ENCODE measurements at places on chromosomes 6 and 20.
A peak's percentile ranks its signal among the peaks of the same experiment; 100 is the strongest.

DNA sequence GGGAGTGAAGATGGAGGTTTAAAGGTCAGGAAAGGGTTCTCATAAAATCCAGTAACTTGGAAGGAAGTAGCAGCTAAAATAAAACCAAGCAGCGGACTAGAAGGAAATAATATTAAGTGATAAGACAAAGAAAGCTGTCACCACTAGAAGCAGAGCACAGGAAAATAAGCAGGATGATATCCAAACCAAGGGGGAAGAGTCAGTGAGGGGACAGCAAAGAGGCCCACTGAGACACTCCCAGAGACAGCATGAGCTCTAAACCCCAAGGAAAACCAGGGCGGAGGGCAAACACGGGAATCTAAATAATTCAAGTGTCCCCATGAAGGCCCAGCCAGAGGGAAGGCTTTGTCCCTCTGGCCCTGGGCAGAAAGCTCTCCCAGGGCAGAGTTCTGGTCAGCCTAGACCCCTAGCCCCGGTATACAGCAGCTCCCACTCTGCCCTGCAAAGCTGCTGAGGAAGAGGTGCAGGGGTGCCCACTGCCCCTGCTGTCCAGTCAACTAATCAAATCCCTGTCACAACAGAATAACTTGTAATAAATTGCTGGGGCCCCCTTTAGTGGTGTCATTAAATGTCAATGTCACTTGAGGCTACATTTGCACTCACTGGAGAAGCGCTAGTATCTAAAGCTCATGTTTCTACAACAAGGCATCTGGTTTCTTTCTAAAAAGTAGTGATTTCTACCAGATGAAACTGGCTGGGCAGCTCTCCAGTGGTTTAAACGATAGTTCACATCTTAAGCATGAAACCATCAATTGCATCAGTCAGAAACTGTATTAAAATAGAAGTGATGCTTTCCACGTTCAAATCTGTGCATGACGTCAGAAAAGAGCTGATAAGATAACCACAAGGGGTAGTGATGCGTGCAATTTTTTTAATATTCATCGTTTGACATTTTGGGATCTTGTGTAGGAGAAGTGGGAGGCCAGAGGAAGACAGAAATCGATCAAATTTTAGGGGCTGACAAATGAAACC is 13.6 kb downstream of the PDE10A start:
- DNase-seq, result no peak

GRCh38 chr6:159871906-159872305 is 18.9 kb upstream of the MAS1 start:
- no peak for DNase-seq

DNA sequence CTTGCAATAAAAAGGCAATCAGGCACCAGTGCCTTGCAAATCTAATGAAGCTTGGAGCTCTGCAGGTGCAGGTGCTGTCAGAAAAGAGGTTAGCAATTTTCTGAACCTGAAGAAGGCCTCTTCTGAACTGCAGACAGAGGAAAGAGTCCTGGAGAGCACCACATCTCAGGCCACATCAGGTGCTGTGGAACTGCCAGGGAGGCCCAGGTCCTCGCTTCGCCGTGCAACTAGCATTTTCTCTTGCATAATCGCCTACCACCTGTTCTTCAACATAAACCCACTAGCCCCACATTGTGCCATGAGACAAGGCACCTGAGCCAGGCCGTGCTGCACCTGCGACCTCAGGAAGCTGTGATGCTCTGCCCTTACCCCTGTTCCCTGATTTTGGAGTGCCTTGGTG is 187.6 kb downstream of the DTNBP1 start:
- no peak for DNase-seq

GRCh38 chr6:82924799-82925535 is 140.7 kb downstream of the UBE3D start:
- DNase-seq, result no peak

- no peak for DNase-seq
Measured at GRCh38 chr6:41607736-41608135, 30.5 kb upstream of the MDFI start.

- no peak for DNase-seq
Measured at GRCh38 chr6:42013134-42013516, 37.2 kb upstream of the TAF8 start.

DNA sequence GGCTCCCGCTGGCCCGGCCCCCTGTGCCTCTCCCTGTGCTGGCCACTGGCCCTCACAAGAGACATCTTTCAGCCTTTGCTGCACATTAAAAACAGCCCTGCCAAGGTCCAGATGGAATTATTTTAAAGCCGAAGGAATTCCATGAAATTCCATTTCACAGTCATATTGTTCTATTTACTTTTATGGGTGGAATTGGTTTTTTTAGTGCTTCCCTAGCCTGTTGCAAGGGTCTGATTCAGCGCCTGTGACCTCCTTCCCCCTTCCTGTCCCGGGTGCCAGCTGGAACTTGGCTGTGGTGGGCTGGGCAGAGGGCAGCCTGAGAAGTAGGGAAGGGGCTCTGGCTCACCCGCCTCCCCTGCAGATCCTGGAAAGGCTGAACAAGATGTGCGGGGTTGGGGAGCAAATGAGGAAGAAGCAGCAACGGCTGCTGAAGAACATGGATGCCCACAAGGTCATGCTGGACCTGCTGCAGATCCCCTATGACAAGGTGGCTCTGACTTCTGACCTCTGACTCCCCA is 34.3 kb downstream of the UQCC2 start:
- no peak for DNase-seq

DNA sequence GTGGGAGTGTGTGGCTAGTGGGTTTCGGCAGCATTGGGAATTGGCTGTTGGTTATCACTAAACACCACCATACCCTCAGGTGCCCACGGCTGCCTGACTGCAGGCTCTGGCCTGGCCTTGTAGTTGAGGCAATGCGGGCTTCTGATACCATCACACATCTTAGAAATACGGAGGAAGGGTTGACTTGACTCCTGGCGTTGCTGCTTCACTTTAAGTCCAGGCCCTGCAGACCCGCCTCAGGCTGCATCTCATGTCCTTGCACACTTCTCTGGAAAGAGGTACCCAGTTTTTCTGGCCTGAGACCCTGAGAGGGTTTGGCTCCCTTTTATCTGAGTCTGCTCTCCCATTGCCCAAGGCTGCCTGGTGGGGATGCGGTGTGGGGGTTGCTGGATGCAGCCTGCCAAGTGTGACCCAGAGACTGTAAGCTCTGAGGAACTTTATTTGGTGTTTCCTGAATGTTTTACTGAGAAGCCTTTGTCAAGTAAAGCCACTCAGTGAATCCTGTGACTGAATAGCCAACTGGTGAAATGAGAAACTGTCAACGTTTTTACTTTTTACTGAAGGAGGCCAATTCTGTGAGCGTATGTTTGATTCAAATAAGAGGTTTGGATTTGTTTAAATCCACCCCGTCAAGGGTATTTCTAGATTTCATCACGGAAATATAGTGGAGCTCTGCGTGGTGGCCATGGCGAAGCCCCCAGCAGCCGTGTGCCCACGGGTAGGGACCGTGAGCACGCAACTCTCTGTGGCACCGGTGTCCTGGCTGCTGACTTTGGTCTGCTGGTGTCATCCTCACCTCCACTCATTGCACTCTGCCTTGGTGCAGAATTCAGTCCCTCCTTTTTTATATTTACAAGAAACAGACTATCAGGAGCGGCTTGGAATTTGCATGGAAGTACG is 160.1 kb downstream of the DTNBP1 start:
- no peak for DNase-seq

DNA sequence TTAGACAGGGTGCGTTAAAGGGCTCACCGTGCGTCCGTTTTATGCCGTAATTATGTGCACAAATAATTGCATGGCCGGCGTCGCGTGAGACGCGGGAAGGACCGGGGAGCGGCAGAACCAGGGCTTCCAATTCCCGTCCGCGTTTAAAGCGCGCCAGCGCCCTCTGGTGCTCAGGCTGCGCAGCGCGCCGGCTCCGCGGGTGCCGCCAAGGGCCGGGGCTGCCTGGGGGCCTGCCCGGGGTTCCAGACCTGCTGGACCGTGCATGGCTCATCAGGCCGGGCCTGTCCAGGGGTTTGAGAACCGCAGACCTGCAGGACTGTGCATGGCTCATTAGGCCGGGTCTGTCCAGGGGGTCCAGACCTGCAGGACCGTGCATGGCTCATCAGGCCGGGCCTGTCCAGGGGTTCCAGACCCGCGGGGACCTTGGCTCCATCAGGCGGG is 369.0 kb downstream of the THBS2 start:
- peak; percentile 60 for DNase-seq

- DNase-seq, result no peak
Measured at GRCh38 chr20:51014797-51015722, 7.8 kb downstream of the KCNG1 start.

- DNase-seq, result no peak
Measured at GRCh38 chr6:29872791-29873190, 45.2 kb downstream of the HLA-G start.

DNA sequence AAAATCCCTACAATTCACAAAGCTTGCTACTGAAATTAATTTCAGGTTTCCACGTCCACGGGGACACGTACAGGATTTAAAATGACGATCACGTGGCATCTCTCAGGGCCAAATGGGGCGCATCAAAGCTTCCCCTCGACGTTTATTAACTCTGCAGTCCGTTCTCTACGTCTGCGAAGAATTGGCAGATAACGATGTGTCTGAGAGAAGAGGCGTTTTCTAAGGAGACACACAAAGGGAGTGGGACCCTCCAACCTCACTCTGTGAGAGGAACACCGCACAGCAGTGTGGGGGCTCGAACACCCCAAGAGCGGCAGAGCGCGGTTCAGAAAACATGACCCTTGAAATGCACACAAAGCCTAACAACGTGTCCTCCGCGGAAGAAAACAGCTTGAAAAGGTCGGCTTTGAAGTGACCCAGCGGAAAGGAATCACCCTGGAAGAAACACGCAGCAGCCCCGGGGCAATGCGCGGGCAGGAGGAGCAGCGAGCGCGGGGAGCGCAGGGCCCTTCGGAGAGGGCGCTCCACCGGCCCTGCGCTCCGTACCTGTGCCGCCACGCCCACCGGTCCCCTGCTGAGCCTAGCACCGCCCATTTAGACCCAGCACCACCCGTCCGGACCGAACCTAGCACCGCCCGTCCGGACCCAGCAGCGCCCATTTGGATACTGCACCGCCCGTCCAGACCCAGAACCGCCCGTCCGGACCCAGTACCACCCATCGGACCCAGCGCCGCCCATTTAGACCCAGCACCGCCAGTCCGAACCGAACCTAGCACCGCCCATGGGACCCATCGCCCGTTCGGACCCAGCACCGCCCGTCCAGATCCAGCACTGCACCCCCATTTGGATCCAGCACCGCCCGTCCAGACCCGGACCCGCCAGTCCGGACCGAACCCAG is 1.1 kb upstream of the AFDN start:
- DNase-seq, result no peak

GRCh38 chr20:47993817-47994216 is 208.5 kb upstream of the SULF2 start:
- no peak for DNase-seq

- no peak for DNase-seq
Measured at GRCh38 chr6:11625302-11625701, 87.8 kb downstream of the TMEM170B start.

GRCh38 chr6:169846286-169847056 is 95.0 kb downstream of the ERMARD start:
- DNase-seq, result no peak

DNA sequence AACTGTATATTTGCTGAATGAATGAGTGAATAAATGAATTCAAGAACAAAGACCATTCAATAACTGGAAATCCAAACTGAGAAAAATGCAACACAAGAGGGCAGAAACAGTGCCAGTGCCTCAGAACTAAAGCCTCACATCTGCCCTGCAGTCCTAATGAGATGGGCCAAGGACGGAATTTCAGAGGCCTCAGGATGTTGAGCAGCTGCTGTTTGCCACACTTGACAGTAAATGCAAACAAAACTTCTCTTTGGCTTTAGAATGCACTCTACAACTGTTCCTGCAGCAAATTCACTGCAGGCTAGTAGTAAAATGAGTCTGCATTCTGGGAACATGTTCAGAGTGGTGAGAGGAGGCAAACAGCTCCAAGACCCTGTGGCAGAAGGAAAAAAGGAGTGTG is 177.6 kb upstream of the LRFN2 start:
- DNase-seq, result no peak

DNA sequence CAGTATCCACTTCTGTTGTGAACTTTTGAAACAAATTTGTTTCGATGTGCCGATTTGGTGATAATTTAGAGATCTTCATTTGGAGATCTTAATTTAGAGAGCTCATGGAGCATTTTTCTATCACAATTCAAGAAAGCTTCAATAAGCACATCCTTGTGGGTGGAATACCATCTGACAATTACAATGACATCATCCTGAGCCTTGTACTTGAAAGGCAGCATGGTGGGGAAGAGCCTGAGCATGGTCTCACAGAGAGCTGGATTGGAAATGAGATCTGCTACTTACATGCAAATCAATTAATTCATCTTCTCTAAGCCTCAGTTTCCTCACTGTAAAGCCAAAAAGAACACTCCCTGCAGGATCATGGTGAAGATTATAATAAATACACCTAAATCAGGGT is 75.9 kb downstream of the FRK start:
- DNase-seq, result no peak

DNA sequence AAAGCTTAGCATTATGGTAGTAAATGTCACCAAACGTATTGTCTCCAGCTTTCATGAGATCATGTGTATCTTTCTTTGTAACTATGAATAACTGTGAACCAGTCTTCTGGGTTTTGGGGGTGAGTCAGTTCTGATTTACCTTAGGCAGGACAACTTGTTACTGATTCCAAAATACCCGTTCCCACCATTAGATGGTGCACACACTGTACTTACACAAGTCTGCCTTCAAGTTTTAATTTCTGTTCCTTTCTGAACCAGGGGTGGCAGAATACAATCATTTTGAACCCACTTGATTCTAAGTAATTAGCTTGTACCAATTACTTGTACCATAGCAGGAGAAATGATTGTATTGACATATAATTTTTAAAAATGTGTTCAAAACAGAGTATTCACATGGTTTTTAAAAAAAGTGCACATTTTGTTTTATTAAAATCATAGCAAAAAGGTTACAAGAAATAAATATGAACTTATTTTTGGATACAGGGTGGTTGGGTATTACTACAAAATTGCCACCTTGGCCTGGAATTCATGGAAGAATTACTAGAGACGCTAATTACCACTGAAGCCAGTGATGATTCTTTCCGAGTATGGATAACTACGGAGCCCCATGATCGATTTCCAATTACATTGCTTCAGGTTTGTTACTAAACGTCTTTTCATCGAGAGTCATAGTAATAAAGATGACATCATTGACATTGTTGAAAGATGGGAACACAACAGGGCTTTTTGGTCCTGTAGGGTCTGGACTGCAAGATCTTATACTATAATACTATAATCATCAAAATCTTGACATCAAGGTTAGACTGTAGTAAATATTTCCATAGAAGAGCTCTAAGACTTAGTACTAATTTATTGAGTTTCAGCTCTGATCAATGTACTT is 75.2 kb upstream of the GLP1R start:
- no peak for DNase-seq

Data from activated gamma-delta T cell treated with anti-CD3 and anti-CD28 coated beads, Interleukin-2, amount 50 U/mL, for 16 hours (primary cell).